ENCODE measurements at places on chromosomes 6 and 20.

GRCh38 chr6:14207448-14207847 is 89.9 kb downstream of the CD83 start:
- DNase-seq, result no peak

- DNase-seq, result no peak
These were observed 50.8 kb upstream of the MCUR1 start for GRCh38 chr6:13865141-13865540.

- DNase-seq, result no peak
These were observed 24.2 kb downstream of the PRPH2 start for GRCh38 chr6:42698217-42698616.

DNA sequence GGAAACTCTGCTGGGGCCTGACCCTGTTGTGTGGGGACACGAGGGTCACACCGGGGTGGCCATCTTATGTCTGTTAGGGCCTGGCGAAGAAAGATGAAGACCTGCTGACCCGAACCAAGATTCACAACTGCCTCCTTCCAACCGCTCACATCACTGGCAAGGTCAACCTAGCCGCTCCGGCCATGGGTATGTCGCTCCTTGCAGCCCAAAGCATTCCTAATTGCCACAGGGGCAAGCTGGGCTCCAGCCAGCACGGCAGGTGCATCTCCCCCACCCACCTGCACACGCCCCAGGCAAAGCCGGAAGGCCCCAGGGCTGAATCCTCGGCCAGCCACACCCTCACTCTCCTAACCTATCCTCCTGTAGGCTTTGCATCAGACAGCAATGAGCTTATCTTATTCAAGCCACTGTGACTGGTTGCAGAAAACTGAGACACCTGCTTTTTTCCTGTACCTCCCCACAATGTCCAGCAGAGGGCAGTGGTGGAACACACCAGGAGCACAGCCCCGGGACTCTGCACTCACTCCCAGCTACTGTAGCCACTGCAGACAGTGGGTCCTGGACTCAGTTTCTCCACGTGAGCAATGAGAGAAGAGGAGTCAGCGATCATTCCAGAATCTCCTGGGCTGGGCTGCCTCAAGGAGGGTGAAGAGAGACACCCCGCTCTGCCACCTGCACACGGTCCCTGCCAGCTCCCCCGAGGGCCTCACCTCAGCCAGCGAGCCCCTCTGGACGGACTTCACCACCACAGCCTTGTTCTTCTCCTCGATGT is 170.2 kb downstream of the PREX1 start:
- DNase-seq, result no peak

DNA sequence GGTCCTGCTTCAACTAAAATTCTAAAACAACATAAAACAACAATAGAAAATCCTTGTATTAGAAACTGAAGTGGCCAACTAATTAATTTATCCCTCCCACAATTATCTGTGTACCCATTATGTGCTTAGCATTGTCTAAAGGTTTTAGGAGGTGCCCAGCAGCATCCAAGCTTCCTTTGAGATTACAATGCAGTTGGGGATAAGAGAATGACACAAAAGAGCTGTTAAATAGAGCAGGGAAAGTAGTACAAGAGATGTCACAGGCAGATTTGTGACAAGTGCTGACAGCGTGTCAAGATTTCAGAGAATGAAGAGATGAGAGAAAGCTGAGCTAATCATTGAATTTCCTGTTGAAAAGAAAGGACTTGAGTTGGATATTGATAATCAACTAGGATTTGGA is 204.8 kb downstream of the OTOR start:
- no peak for DNase-seq

DNA sequence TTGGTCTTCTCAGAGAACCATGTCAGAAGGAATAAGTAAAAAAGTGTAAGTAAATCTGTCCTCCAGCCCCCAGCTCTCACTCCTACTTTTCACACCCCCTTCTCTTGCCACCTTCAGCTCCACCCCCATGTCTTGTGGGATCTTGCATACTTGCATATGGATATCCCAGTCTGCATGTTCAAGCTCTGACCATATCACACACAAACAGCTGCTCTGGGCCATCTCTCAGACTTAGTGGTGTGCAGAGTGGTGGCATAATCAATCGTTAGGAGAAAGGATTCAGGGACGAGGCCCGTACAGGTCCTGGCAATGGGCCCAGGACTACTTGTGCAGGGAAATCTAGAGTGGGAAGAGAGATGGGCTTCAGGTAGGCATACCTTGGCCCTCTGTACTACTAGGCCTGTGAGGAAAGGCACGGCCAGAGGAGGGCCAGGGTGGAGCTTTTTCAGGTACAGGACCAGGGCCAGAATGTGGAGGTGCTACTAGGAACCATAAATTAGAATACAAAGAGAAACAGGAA is 112.0 kb upstream of the SGK1 start:
- no peak for DNase-seq

GRCh38 chr6:150228072-150228733 is 85.4 kb downstream of the PPP1R14C start:
- DNase-seq, result no peak

DNA sequence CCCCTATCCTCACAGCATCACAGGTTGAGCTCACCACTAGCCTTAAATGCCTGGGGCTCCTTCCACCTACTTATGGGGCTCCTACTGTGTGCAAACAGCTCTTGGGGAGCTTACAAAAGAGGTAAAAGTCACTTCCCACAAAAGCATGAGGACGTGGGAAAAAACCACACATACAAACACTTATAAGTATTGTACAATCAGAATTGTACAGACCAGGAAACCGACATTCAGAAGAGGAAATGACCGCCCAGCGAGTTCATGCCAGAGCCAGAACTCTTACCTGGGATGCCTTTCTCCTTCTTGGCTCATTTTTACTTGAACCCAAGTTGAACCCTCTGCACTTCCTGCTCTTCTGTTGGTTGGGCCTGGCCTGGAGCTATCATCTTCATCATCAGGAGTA is 6.3 kb upstream of the PPP1R16B start:
- DNase-seq, result no peak

DNA sequence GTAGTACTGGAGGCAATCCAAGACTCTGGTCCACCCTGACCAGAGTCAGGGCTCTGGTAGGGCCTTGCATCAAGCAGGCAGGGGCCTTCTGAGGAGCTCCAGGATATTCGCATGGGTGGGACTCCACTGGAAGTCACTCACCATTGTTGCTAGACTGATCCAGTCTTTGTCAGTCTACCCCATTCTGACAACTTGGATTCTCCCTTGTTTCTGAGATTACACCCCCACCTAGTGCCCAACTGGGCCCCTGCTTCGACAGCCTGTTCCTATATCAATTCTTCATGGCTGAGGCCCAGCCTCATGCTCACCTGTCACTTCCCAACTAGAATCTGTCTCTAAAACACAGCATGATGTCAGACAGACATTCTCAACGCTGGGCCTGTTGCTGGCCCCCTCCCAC is 5.2 kb downstream of the SLC35D3 start:
- no peak for DNase-seq

DNA sequence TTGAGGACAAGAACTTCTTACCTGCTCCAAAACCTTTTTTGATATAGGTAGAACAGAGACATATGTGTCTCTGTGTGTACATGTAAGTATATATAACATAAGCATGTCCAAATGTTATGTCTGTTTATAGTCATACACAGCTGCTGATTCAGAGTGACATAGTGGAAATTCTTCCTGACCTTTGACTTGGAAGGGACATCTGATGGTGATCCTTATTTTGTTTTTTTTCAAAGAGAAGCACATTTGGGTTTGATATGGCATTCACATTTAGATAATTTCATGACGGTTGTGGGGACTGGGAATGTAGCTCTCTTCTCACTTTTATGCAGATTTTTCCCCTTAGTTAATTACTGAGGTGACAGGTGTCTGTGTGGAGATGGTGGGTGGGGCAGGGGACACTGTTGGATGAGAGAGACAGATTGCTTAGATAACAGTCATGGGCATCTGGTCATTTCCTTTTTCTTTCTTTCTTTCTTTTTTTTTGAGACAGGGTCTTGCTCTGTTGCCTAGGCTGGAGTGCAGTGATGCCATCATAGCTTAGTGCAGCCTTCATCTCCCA is 39.0 kb downstream of the FARS2 start:
- no peak for DNase-seq

DNA sequence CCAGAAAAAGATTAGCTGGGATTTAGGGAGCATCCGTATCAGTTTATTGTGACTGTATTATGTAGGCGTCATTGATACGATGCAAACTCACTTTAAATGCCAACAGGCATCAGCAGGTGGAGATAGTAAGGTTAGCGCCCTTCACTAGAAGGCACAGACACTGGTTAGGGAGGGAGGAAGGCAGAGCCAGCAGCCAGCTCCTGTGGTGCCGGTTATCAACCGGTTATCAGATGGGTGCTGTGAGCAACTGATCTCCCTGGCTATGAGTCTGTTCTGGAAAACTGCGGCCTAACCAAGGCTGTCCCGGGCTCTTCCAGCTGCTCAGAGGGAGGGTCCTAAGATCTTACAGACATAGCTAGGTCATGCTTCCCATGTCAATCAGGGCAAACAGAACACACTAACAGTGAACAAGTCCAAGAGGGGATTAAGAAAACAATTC is 47.5 kb upstream of the CD93 start:
- no peak for DNase-seq

GRCh38 chr6:83061190-83061589 is 4.5 kb downstream of the UBE3D start:
- DNase-seq, result no peak

DNA sequence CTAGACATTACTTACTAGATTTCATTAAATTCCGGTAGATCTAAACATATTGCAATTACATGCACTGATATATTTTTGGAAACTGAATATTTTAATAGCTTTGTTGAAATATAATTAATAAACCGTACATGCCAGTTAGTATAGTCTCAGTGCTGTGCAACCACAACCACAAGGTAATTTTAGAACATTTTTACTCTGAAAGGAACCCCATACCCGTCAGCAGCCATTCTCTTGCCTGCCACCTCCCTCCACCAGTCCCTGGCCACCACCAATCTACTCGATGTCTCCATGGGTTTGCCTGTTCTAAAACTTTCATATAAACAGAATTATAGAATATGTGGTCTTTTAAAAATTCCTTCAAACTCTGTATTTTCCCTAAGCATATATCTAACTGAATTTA is 293.9 kb downstream of the THBS2 start:
- no peak for DNase-seq

DNA sequence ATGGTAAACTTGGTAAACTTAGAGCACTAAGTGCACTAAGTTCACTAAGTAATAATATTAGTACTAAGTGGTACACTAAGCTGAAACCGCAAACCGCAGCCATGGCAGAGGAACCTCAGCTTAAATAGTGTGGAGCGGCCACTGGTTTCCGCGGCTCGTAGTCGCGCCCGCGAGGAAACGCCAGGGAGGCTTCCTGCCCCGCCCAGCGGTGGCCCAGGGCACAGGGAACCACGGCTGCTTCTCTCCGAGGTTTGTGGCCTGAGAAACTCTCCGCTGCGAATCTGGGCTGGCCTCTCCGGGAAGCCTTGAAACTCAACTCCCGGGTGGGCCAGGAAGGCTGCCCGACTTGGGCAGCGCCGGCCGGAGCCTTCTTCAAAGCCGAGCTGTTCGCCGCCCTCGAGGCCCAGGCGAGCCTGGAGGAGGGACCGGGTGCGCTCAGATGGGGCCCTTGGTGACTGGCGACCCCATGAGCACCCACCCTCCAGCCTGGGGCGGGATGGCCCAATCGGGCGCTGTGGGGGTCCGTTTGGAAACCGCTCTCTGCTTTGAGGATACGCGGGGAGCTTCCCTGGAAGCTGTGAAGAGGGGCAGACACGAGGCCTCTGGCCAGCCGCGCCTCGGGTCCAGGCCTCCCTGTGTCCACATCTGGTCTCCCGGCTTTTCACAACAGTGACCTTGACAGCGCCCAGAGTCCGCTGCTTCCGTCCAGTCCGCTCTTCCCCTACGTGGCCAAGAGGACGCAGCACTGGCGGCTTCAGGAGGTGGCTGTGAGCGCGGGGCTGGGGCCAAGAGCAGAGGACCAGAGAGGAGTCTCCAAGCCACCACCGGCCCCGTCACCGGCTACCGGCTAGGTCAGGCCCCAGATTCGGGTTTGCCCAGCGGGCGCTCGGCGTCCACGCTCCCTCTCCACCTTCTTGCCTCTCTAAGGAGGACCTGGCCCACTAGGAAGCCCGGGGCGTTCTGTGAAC is 25.4 kb upstream of the HLA-E start:
- no peak for DNase-seq

- no peak for DNase-seq
These were observed 305 bp downstream of the IL17A start for GRCh38 chr6:52186480-52186879.

GRCh38 chr6:50707652-50708300 is 5.5 kb upstream of the TFAP2D start:
- DNase-seq, result no peak

DNA sequence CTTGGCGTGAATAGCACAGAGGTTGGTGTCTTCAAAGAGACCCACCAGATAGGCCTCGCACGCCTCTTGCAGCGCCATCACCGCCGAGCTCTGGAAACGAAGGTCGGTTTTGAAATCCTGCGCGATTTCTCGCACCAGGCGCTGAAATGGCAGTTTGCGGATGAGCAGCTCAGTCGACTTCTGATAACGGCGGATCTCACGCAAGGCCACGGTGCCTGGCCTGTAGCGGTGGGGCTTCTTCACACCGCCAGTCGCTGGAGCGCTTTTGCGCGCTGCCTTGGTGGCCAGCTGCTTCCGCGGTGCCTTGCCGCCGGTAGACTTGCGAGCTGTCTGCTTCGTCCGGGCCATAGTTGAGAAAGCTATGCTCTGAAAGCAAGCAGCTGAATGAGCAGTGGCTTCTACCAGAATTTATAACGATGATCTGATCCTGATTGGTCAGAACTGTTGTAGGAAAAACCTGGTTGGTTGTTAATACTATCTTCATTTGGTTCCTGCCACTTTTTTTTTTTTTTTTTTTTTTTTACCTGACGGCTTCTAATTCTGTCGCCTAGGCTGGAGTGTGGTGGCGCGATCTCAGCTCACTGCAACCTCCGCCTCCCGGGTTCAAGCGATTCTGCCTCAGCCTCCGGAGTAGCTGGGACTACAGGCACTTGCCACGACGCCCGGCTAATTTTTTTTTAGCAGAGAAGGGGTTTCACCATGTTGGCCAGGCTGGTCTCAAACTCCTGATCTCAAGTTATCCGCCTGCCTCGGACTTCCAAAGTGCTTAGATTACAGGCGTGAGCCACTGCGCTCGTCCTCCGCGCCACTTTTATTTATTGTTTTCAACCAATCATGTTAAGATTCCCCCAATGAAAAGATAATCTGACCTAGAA is 21.5 kb downstream of the OR2B2 start:
- DNase-seq, result peak; percentile 74

DNA sequence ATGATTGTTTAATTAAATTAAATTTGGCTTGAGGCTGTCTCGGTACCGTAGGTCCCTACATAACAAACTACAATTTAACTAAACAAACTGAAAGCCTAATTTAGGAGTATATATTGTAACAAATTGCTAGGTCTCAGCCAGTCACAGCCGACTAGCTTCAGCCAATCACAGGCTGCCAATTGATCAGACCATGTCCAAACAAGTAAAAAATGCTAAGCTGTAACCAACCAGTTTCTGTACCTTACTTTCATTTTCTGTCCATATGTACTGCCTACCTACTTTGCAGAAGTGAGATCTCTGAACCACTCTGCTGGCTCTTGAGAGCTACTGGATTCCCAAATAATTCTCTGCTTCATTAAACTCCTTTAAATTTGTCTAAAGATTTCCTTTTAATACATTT is 648.0 kb upstream of the GJE1 start:
- no peak for DNase-seq
